Esophagus squamous epithelium (tissue), 5 donors: ENCODE measurements at places on chromosomes 4 and X.

DNA sequence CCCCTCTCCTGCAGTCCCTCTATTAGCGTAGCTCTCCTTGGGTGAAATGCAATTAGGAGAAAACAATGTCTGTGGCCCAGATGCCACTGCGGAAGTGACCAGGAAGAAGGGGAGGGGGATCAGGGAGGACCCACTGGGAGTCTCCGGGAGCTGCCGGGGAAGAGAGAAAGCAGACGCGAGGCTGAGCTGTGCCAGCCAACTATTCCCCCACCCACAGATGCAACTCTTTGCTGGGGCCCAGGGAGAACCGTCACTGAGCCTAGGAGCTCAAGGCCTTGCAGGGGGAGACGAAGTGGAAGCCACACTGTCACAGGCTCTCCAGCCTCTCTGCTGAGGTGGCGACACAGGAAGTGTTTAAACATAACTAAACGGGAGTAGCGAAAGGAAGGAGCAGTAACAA, 149.2 kb downstream of the BCOR start:
- DNase-seq = no peak

- no peak for DNase-seq
Observed at GRCh38 chr4:42281324-42282020, 115.8 kb upstream of the SHISA3 start.

DNA sequence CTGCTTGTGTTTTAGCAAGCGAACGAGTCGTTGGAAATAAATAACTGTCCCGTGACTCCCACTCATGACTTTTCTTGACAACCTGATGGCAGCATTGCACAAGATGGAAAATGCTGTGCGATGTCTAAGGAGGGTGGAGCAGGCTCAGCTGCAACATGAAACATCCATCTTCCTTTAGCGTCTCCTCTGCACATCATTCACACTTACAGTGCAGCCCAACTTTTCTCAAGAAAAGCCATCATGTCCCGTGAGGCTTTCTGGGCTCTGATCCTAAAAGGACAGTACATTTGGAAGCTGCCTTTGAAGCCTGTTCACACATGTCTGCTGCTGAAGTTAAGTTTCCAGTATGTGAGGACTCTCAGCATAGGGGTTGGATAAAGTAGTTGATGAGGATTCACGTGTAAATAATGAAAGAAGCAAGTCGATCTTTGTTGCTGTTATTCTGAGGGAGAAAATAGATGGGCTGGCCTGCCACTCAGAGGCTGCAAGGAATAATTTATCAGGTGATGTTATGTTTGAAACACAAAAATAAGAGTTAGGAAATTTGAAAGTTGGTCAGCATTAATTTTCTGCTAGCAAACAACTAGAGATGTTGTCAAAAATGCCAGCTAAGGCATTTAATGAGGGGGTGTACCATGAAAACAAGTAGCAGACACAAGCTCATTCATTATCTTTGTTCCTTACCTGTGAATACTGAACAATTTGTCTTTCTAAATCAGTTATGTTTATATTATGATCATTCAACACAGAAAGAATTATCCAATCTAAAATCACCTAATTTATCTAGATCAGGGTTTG, 328.7 kb upstream of the ZFP42 start:
- DNase-seq = no peak

DNA sequence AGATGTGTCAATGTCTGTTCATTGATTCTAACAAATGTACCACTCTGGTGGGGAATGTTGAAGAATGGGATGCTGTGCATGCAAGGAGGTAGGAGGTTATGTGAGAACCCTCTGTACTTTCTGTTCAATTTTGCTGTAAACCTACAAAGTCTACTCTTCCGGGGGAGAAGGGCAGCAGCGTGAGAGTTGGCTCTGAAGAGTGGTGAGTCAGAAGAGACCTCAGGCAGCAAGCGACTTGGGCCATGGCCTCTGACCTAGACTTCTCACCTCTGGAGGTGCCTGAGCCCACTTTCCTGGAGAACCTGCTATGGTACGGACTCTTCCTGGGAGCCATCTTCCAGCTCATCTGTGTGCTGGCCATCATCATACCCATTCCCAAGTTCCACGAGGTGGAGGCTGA, 26.7 kb downstream of the MANBA start:
- DNase-seq = no peak

GRCh38 chr4:152946446-152946845, 10.3 kb downstream of the FHDC1 start:
- no peak for DNase-seq

- DNase-seq = no peak
Observed at GRCh38 chr4:81508411-81509185, 36.9 kb upstream of the RASGEF1B start.

DNA sequence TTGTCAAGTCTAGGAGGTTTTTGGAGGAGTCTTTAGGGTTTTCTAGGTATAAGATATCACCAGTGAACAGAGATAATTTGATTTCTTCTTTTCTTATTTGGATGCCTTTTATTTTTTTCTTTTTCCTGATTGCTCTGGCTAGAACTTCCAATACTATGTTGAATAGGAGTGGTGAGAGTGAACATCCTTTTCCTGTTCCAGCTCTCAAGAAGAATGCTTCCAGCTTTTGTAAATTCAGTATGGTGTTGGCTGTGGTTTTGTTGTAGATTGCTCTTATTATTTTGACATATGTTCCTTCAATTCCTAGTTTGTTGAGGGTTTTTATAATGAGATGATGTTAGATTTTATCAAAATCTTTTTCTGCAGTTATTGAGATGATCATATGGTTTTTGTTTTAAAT, 165.6 kb upstream of the WDFY3 start:
- DNase-seq = no peak

DNA sequence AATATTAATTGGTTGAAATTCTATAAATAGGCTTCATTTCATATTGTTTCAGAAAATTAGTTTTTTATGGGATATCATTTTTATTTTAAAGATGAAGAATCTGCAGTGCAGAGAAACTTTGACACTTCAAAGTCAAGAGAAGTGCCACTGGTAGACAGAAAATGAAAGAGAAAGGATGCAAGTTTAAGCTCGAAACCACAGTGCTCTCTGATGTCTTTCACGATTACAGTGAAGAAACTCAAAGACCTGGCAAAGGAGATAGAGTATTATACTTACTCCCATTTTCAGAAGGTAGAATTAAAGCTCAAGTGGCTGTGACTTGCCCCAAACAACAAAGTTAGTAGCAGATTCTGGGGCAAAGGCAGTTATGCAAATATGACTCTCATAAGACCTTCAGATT, 745.4 kb downstream of the TECRL start:
- no peak for DNase-seq

- DNase-seq = no peak
Observed at GRCh38 chr4:22215084-22215483, 266.5 kb upstream of the KCNIP4 start.

DNA sequence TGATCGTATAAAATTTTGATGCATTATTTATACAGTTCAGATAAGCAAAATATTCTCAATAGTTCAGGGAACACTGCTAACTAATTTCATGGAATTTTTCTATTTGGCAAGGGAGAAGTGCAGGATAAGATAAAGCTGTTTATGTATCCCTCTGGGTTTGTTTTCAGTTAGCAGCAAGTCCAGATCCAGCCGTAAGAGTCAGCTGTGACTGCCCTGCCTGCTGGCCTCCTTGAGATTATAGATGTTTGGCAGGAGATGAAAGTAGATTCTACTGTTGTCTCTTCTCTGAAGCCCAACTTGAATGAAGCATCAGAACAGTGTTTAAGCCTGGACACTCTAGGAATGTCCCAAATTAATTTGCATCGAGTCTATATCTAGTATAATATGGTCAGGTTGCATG, 29.5 kb downstream of the ANTXR2 start:
- no peak for DNase-seq

DNA sequence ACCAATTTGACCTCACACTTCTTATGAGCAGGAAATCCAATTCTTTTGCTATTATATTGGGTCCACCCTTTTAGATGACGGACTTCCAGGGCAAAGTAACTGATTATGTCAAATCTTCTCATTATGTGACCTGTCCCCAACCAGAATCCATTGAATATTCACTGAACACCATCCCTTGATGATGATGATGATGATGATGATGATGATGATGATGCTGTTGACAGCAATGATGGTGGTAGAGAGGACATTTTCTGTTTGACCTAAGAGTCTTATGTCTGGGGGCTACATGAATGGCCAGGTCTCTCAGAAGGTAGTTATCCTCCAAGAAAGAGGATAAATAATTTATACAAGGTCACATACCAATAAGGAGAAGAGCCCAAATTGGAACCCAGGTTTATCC, 5.2 kb downstream of the TCEAL8 start:
- no peak for DNase-seq

DNA sequence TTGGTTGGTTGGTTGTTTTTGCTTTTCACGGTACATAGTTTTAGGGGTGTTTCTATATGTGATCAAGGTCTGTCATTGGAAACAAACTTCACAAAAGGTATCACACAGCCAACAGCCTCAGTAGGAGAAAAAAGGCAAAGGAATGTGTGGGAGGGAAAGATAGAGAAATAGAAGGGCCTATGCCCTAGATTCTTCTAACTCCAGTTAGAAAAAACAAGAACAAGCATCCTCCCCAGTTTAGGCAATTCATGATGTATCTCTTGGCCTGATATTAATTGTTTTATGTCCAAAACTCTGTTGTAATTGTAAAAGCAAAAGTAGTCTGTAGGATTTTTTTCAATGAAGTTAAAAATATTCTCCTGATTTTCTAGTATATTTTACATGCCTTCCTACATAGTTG, 192.4 kb upstream of the EDNRA start:
- DNase-seq = no peak

- DNase-seq = no peak
Observed at GRCh38 chrX:54496517-54496852, 451 bp upstream of the FGD1 start.

- no peak for DNase-seq
Observed at GRCh38 chr4:182555997-182556418, 312.8 kb downstream of the TENM3 start.

DNA sequence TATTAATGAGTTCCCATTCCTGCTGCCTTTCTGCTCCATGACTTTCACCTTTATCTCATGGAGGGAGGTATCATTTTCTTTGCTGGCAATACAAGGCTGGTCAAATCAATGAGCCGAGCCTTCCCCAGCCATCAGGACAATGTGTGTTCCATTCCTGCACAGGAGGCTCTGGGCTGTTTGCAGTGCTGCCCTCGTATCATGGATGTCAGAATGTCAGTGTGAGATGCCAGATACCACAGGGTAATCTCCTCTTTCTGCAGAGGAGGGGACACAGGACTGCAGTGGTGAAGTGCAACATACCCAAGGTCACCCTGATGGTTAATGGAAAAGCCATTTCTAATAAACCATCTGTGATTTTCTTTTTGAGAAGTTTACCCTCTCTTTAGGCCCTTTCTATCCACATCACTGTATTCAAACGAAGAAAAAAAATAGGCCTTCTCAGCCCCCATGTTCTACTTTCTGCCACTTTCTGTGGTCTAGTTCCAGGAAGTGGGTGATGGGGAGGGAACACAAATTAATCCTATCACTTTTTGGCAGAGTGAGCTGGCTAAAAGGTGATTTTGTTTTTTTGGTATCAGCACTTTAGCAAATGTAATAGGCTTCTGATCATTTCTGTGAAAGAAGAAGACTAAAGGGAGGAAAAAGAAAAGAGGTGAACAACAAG, 490.2 kb upstream of the BOD1L1 start:
- DNase-seq = no peak

DNA sequence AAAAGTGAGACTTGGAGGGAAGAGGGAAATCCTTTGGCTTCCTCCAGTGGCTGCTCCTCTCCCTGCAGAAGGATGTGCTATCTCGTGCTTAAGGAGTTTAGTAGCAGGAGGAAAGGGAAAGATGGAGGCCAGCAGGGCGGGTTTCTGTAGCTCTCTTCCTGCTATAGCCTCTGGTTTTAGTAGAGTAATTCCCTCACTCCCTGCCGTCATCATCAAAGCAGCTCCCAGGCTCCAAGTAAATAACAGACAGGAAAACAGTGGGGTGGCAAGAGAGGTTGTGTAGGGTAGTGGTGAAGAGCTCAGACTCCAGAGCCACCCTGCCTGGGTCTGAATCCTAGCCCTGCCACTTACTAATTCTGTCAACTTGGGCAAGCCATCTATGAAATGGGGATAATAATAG, 81.5 kb upstream of the CITED1 start:
- no peak for DNase-seq

GRCh38 chr4:184364100-184364921, 110.0 kb downstream of the IRF2 start:
- DNase-seq = no peak
